ENCODE measurements at places on chromosomes 12 and 14.

- no peaks in the 10 kb centered on the region for H3K36me3 ChIP-seq
- no peak overlapping the region for H3K27ac ChIP-seq
- no peaks in the 10 kb centered on the region for H3K27me3 ChIP-seq
- H3K4me3 ChIP-seq = no peak overlapping the region
These were observed 136.0 kb upstream of the C14orf180 start for GRCh38 chr14:104443391-104444158.

- no peaks in the 10 kb centered on the region for H3K27me3 ChIP-seq
- H3K4me1 ChIP-seq = peaks cover 65% of the 10 kb centered on the region
- H3K4me3 ChIP-seq = no peak overlapping the region
These were observed 7.2 kb downstream of the WNK1 start for GRCh38 chr12:759628-760027.

GRCh38 chr12:46794593-46795190, 31.1 kb downstream of the SLC38A4 start:
- DNase-seq = no peak
- H3K36me3 ChIP-seq = no peaks in the 10 kb centered on the region
- H3K4me3 ChIP-seq = no peak overlapping the region
- no peaks in the 10 kb centered on the region for H3K4me1 ChIP-seq

DNA sequence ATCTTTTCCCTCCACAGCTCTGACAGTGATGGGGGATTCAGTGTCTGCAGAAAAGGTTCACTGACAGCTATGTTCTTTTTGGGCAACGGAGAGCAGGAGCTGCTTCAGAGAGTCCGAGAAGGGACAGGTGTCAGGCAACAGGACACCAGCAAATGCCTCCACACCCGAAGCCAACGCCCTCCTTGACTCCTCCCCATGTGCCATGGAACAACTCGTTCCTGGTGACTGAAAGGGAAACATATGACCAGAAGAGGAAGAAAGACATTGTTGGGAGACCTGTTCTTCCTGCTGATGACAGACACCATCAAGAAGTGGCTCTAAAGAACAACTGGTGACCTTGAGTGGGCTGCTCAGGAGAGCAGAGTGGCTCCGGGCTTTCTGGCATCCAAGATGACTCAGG, 172.3 kb upstream of the NOS1 start:
- no peak overlapping the region for H3K4me3 ChIP-seq
- no peak for DNase-seq
- H3K27ac ChIP-seq = no peak overlapping the region
- H3K4me1 ChIP-seq = no peaks in the 10 kb centered on the region

GRCh38 chr14:105165761-105166485, 2.7 kb downstream of the JAG2 start:
- no peaks in the 10 kb centered on the region for H3K4me1 ChIP-seq
- no peak overlapping the region for H3K27ac ChIP-seq
- H3K36me3 ChIP-seq = no peaks in the 10 kb centered on the region
- peaks cover 37% of the 10 kb centered on the region for H3K27me3 ChIP-seq
- DNase-seq = no peak
- H3K4me3 ChIP-seq = no peak overlapping the region

DNA sequence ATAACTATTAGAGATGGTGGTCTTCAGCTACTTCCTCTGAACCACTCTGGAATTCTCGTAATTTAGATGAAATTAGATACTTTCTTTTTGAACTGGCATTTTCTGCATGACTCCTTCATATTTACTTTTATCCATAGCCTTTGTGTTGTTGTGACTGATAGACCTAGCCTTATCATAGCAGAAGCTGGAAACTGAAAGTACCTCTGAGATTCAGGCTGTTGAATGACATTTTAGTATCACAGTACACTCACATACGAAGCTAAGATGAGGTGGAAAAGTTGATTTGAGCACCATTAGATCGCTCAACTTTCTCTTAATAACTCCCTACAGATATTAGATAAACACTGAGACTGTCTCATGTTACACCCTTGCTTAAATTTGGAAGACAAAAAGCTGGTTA, 525.1 kb upstream of the FBXO33 start:
- no peaks in the 10 kb centered on the region for H3K4me1 ChIP-seq
- H3K27ac ChIP-seq = no peak overlapping the region
- no peak for DNase-seq
- H3K36me3 ChIP-seq = no peaks in the 10 kb centered on the region
- no peak overlapping the region for H3K4me3 ChIP-seq

GRCh38 chr14:48417715-48418500, 742.5 kb upstream of the MDGA2 start:
- DNase-seq = no peak
- no peaks in the 10 kb centered on the region for H3K4me1 ChIP-seq
- no peak overlapping the region for H3K27ac ChIP-seq
- H3K36me3 ChIP-seq = no peaks in the 10 kb centered on the region

DNA sequence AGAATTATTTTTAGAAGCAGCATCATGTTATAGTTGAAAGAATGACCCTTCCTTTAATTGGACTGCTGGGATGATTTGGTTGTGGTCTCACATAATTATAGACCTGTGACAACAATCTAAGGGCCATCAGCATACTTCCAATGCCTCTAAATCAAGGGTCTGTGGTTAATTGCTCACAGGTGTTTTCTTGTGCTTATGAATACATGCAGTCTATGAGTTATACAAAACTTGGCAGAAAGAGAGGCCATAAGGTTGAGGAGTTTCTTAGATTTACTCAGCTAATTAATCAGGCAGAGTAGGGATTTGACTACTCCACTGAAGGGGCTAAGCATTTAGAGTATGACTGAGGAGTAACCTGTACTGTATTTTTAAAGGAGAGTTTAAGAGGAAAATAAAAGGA, 37.0 kb upstream of the FRMD6 start:
- H3K4me1 ChIP-seq = peaks cover 14% of the 10 kb centered on the region
- H3K36me3 ChIP-seq = no peaks in the 10 kb centered on the region
- no peak overlapping the region for H3K4me3 ChIP-seq
- no peaks in the 10 kb centered on the region for H3K27me3 ChIP-seq
- H3K27ac ChIP-seq = no peak overlapping the region

GRCh38 chr12:48356041-48356768, 5.5 kb upstream of the ZNF641 start:
- H3K4me3 ChIP-seq = no peak overlapping the region
- peaks cover 28% of the 10 kb centered on the region for H3K36me3 ChIP-seq
- no peaks in the 10 kb centered on the region for H3K4me1 ChIP-seq
- H3K27ac ChIP-seq = no peak overlapping the region
- no peaks in the 10 kb centered on the region for H3K27me3 ChIP-seq
- DNase-seq = no peak

DNA sequence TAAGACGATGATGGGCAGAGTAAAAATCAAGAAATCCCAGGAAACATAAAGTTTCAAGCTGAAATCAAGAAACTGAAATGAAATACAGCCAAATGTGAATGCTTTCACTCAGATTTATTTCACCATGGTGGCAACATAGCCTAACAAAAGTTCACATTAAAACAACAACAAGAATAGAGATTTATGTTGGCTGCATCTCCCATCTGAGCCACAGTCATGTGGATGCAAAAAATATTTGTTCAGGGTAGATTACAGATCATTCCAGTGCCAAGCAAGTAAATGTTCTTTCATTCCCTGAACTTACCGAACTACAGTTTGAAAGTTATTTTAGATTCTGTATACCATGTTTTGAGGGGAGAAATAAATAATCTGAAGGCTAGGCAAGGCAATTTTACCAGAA, 159.9 kb upstream of the TMTC1 start:
- H3K4me3 ChIP-seq = no peak overlapping the region
- H3K27me3 ChIP-seq = no peaks in the 10 kb centered on the region
- DNase-seq = no peak
- H3K27ac ChIP-seq = no peak overlapping the region

GRCh38 chr14:57480051-57480450, 13.6 kb downstream of the CCDC198 start:
- DNase-seq = no peak
- H3K27me3 ChIP-seq = no peaks in the 10 kb centered on the region
- no peak overlapping the region for H3K4me3 ChIP-seq

GRCh38 chr12:1297639-1298175, 296.7 kb downstream of the FBXL14 start:
- no peak overlapping the region for H3K4me3 ChIP-seq
- no peaks in the 10 kb centered on the region for H3K27me3 ChIP-seq
- H3K36me3 ChIP-seq = peaks cover 23% of the 10 kb centered on the region
- no peak overlapping the region for H3K27ac ChIP-seq

DNA sequence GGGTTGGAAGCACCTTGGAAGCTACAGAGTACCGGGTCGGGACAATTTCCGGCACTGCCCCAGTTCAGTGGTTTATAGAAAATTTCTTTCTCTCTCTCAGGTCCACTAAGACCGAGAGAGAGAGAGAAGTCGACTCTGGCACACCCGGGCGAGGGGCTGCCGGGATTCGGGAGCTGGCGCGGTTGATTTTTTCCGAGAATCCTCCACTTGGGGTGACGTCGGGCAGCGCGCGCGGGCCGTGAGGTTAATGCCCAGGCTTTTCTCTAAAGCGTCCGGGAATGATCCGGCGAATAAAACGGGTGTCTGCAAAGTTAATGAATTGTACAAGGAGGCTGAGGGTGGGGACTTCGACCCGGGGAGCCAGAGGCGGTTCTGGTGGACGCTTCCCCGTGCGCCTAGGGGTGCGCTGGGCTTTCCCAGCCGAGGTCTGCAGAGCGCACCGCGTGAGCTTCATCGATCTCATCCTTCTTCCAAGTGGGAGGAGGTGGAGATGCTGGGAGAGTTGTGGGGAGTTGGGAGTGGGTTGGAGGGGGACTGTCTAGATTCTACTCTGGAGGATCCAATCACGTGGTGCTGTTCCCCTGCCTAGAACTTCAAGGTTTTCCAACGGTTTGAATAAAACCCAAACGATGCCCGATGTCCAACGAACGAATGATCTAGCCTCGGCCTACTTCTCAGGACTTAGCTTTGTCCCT, 51.9 kb upstream of the TBX3 start:
- peaks cover 31% of the 10 kb centered on the region for H3K27me3 ChIP-seq
- no peak overlapping the region for H3K27ac ChIP-seq
- no peak overlapping the region for H3K4me3 ChIP-seq
- DNase-seq = no peak

DNA sequence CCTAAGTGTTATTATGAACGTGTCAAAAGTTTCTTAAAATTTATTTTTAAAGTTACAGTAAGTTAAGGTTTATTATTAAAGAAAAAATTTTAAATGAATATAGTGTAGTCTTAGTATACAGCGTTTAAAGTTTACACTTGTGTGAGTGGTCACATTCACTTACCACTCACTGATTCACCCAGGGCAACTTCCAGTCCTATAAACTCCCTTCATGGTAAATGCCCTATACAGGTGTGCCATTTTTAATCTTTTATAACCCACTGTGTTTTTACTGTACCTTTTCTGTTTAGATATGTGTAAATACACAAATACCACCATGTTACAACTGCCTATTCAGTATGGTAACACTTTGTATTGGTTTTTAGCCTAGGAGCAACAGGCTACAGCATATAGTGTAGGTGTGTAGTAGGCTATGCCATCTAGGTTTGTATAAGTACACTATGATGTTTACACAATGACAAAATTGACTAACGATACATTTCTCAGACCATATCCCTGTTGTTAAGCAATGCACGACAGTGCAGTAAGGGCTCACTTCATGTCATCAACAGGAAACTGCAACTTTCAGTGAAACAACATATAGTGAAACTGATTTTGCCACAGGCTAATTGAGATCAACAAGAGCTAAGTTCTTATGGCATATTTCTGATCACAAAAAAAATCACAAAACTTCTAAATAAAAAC, 112.0 kb upstream of the TMCC3 start:
- no peak overlapping the region for H3K27ac ChIP-seq
- H3K27me3 ChIP-seq = no peaks in the 10 kb centered on the region
- H3K36me3 ChIP-seq = no peaks in the 10 kb centered on the region

- no peaks in the 10 kb centered on the region for H3K36me3 ChIP-seq
- H3K4me3 ChIP-seq = no peak overlapping the region
- no peaks in the 10 kb centered on the region for H3K27me3 ChIP-seq
- no peak overlapping the region for H3K27ac ChIP-seq
- no peak for DNase-seq
These were observed 39.5 kb upstream of the LRIG3 start for GRCh38 chr12:58959639-58960300.

GRCh38 chr12:21526721-21527345, 737 bp downstream of the SPX start:
- H3K4me3 ChIP-seq = no peak overlapping the region
- no peak for DNase-seq
- H3K27ac ChIP-seq = no peak overlapping the region
- no peaks in the 10 kb centered on the region for H3K36me3 ChIP-seq

GRCh38 chr12:128707488-128707887, 116.3 kb downstream of the SLC15A4 start:
- no peak overlapping the region for H3K4me3 ChIP-seq
- no peak for DNase-seq
- no peaks in the 10 kb centered on the region for H3K36me3 ChIP-seq
- H3K4me1 ChIP-seq = no peaks in the 10 kb centered on the region
- no peak overlapping the region for H3K27ac ChIP-seq

DNA sequence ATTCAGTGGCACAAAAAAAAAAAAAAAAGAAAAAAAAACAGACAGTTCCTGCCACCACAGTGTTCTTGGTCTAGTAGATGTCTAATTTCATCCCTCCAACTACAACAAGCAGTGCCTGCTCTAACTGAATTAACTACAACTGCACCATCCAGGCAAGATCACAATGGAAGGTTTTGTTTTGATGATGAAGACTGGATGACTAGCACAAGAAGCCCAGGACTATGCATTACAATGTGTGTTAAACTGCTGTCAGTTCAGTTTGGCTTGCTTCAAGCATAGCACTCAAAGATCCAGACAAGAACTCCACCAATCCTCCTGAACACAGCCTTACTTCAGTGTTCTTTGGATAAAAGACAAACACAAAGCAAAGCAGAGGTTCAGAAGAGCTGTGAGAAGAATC, 279.9 kb downstream of the GRIN2B start:
- H3K4me3 ChIP-seq = no peak overlapping the region
- H3K4me1 ChIP-seq = no peaks in the 10 kb centered on the region
- no peak for DNase-seq
- H3K36me3 ChIP-seq = no peaks in the 10 kb centered on the region
- no peaks in the 10 kb centered on the region for H3K27me3 ChIP-seq

DNA sequence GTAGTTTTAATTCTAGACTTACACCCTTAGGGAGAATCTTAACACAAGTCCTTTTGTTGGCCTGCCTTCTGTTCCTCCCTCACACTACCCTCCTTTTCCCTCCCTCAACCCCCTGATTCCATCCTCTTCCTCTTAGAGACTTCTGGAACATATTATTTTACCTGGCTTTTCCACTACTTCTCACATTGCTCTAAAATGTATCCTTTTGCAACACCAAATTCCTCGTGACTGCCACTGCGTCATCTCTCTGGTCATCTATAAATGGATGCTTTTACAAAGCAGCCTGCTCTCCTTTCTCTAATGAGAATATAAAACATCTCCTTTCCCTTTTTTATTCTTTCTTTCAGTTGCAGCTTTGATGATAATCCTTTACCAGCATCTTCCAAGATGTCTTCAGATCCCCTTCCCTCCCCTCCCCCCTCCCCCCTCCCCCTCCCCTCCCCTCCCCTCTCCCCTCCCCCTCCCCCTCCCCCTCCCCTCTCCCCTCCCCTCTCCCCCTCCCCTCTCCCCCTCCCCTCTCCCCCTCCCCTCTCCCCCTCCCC, 93.6 kb downstream of the DIP2B start:
- H3K27ac ChIP-seq = peak overlapping the region; percentile 28
- no peaks in the 10 kb centered on the region for H3K27me3 ChIP-seq
- peaks cover 16% of the 10 kb centered on the region for H3K4me1 ChIP-seq
- peak; percentile 33 for DNase-seq
- no peak overlapping the region for H3K4me3 ChIP-seq

- H3K4me1 ChIP-seq = peaks cover 22% of the 10 kb centered on the region
- H3K27ac ChIP-seq = no peak overlapping the region
- H3K4me3 ChIP-seq = no peak overlapping the region
These were observed 56.7 kb downstream of the BEGAIN start for GRCh38 chr14:100530270-100531072.

Measured in tibial nerve (tissue), 4 donors.